ENCODE measurements at places on chromosomes 11 and 22.

DNA sequence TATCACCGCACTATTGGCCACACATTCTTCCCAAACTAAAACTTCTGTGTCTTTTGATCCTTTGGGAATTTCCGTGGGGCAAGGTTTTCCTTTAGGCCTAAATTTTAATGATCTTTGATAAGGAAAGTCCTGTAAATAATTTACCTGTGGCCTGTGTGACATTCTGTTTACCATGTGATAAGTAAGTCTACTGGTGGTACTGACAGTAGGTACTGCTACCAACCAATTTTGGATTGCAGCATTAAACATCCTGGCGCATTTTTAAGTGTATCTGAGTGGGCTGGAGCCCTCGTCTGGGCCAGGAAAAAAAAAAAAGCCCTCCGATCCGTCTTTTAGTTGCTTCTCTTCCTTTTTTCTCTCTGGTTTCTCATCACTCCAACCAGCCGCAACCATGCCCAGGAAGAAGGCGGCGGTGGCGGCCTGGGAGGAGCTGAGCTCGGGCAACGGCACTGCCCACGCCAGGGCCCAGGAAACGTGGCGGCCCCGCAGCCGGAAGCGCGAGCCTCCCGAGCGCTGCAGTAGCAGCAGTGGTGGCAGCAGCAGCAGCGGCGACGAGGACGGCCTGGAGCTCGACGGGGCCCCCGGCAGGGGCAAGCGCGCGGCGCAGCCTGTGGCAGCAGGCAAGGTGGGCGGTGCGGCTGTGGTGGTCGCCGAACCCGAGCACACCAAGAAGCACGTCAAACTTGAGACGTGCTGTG is 33.6 kb downstream of the ASRGL1 start:
- DNase-seq = no peak

GRCh38 chr11:134027671-134028070 is 41.2 kb upstream of the JAM3 start:
- DNase-seq = peak; percentile 56

GRCh38 chr22:50269573-50269969 is 609 bp downstream of the MAPK11 start:
- no peak for DNase-seq

DNA sequence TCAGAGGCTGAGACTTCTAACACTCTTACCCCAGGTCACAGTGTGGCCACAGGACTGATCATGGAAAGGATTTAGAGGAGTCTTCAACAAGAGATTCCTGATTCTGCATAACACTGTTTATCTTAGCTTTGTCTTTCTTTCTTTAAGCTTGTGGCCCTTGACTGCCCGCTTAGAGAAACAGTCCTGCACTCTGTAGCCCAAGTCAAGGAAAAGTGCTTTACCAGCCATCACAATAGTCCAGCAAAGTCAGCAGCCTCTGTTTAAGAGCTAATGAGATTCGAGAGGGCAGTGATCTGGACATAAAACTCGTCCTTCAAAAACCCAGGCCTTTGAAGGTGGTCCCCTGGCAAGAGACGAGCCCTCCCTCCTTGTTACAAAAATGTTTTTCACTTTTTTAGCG is 30.0 kb downstream of the PRDM10 start:
- DNase-seq = no peak

- DNase-seq = no peak
These were observed 316.8 kb downstream of the CASP12 start for GRCh38 chr11:104581246-104581980.

- no peak for DNase-seq
These were observed 8.1 kb upstream of the UCP2 start for GRCh38 chr11:73990730-73991129.

GRCh38 chr22:43830931-43831560 is 18.9 kb upstream of the EFCAB6 start:
- no peak for DNase-seq

DNA sequence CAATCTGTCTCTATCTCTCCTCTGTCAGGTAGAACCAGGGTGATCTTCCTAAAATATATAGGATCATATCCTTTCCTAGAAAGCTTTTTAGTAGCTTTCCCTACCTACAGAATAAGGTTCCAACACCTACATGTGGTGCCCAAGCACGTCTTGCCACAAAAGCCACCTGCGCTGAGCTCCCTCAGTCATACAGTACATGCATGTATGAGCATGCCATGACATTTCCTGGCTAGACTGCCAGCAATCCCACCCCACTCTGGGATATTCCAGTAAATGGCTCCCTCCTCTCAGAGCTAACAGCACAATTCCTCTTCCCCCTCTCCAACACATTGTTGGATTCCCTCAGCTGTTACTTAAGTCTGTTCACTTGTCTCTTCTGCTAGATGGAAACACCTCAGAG is 398.0 kb downstream of the TENM4 start:
- no peak for DNase-seq

GRCh38 chr22:43152003-43152356 is 621 bp downstream of the TSPO start:
- no peak for DNase-seq

DNA sequence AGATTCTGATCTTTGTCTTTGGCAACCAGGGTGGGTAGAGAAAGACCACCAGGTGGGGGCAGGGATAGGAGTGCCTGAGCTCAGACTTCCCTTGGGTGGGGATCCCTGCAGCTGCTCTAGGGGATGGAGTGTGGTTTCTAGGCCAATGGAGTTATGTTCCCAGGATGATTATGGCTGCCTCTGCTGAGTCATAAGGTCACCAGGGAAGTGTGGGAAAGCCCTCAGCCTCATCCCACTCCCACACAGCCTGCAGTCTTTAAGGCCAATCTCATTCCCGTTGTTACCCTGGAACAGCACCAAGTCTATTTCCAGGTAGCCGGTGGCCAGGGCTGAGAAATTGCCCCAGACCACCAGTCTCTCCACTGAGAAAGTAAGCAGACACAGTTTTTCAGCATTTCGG is 2269.3 kb upstream of the RAG2 start:
- DNase-seq = no peak

- DNase-seq = no peak
These were observed 161.2 kb upstream of the NAV2 start for GRCh38 chr11:19551457-19551856.

DNA sequence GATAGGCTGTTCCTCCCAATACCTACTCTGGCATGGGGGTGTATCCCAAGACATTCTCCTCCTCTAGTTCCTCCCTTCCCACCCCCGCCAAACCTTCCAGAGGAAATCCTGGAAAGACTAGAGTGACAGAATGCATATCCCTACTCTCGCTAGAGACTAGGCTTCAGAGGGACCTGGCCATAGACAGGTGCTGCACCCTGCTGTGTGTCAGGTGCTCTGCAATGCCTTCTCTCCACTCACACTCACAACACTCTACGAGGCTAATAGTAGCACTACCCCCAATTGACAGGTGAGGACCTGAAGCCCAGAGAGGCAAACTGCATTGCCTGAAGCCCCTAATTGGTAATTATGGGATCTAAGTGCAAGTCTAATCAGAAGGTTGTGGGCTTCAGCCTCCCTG is 46.2 kb upstream of the LMO1 start:
- no peak for DNase-seq

DNA sequence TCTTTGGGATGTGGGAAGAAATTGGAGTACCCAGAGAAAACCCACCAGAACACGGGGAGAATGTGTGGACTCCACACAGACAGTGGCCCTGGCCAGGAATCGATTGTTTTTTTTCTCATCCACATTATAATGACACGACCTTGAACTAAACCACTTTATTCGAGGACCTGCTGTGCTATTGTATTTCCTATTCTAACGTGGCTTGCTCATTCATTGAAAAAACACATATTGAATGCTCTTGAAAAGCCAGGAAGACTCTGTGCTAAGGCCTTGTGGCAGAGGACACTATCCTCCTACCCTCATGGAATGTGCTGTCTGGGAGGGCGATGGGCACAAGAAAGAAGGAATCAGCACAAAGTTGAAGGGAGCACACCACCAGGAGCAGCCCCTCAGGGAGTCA is 9.1 kb upstream of the SREBF2 start:
- no peak for DNase-seq

DNA sequence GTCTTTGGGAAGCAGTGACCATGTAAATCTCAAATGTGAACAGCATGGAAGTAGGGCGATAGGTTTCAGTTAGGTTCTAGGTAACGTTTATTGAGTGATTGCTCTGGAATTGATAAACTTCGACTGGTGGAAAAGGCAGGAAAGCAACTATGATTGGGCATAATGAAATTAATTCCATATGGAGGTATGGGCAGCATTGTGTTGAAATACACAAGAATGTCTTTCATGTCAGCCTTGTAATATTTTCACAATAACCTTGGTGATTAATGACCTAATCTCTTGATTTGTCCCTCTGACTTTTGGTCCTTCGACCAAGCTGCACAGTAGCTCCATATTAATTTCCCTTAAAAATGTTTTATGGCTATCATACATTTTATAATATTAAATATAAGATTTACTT is 2.8 kb downstream of the CEP57 start:
- no peak for DNase-seq

GRCh38 chr22:46641811-46642266 is 21.7 kb downstream of the GRAMD4 start:
- no peak for DNase-seq

All from DND-41 (cell line).